Hepatocyte (in vitro differentiated cells): ENCODE measurements at places on chromosomes 7 and 10.
A peak's percentile ranks its signal among the peaks of the same experiment; 100 is the strongest.

DNA sequence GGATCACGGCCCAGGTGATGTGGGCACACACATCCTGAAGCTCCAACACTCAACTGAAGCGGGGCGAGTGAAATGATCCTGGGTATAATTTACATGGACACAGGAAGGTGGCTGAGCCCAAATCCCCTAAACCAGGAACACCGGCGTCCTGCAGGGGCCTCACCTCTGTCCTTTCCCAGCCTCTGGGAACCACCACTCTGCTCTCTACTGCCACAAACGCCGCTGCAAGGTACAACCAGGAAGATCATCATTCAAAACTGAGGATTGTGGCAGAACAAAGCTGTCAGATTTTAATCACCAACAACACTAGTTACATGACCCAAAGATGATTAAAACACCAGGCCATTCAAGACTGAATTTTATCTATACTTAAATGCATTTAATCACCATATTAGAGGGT is 104.0 kb downstream of the DIP2C start:
- no peak overlapping the region for H3K27ac ChIP-seq
- no peak overlapping the region for H3K4me3 ChIP-seq
- no peaks in the 10 kb centered on the region for H3K36me3 ChIP-seq
- H3K27me3 ChIP-seq = no peaks in the 10 kb centered on the region
- no peaks in the 10 kb centered on the region for H3K4me1 ChIP-seq
- DNase-seq = no peak

DNA sequence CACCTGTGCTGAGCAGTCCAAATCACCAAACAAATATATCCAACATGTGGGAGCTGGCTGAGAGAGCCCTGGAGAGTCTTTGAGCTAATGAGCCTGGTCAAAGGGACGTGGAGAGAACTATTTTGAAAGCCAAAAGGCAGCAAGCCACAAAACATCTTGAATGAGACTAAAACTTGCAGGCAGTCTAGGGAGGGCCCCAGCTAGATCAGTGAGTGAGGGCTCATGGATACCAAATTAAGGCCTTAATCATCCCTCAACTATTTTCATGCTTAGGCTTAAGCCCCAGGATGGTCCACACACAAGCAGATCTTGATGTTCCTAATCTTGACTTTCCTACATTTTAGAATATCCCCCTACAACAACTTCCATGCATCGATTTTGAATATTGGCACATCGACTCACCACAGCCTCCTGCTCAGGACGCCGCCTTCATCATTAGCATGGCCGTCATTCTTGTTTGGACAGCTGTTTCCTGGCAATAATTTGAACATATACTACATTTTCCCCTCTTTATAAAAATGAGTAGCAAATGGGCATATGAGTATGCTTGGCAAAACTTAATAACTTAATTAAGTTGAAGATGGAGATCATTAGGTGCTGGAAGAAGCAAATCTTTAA is 86.9 kb upstream of the ADAM12 start:
- no peak overlapping the region for H3K27ac ChIP-seq
- no peaks in the 10 kb centered on the region for H3K4me1 ChIP-seq
- no peaks in the 10 kb centered on the region for H3K36me3 ChIP-seq
- no peak for DNase-seq
- H3K27me3 ChIP-seq = no peaks in the 10 kb centered on the region
- no peak overlapping the region for H3K4me3 ChIP-seq

- no peak overlapping the region for H3K4me3 ChIP-seq
- no peak for DNase-seq
- H3K36me3 ChIP-seq = no peaks in the 10 kb centered on the region
- H3K4me1 ChIP-seq = no peaks in the 10 kb centered on the region
- no peaks in the 10 kb centered on the region for H3K27me3 ChIP-seq
These were observed 54.4 kb upstream of the SEC61G start for GRCh38 chr7:54813398-54813797.

DNA sequence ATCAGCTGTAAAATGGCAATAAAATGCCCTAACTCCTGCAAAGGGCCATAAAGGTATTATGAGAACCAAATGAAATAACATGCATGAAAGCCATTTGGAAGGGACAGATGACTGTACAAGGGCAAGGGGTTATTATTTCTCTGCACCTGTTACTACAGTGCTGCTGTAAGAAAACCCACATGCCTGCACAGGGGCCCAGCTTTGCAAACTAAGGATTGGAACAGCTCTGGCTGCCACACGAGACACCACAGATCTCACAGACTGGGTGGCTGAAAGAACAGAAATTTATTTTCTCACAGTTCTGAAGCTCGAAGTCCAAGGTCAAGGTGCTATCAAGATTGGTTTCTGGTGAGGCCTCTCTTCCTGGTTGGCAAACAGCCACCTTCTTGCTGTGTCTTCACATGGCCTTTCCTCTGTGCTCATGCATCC is 409.0 kb upstream of the NRP1 start:
- H3K27ac ChIP-seq = no peak overlapping the region
- no peaks in the 10 kb centered on the region for H3K4me1 ChIP-seq
- no peaks in the 10 kb centered on the region for H3K36me3 ChIP-seq
- peak; percentile 61 for DNase-seq

DNA sequence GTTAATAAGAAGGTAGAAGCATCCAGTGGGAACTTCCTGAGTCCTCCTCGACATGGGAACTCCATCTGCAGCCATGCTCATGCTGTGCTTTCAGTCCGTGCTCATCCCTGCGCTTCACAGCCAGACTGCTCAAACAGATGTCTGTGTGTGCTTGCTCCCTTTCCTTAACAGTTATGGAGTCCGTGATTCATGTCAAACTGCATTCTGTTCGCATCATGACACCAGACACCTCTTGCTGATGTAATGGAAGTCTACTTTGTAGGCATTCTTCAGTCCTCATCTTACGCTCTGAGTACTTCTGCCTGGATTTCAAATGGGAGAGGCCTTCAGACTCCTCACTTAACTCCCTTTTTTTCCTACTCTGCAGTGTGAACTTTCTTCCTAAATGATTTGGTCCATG is 304.9 kb downstream of the SUGCT start:
- no peak for DNase-seq
- H3K36me3 ChIP-seq = no peaks in the 10 kb centered on the region
- no peaks in the 10 kb centered on the region for H3K4me1 ChIP-seq
- H3K27ac ChIP-seq = no peak overlapping the region

GRCh38 chr7:104272767-104273384 is 55.5 kb upstream of the LHFPL3 start:
- peaks cover 3% of the 10 kb centered on the region for H3K27me3 ChIP-seq
- DNase-seq = peak; percentile 29
- H3K4me3 ChIP-seq = no peak overlapping the region
- no peak overlapping the region for H3K27ac ChIP-seq
- no peaks in the 10 kb centered on the region for H3K36me3 ChIP-seq

DNA sequence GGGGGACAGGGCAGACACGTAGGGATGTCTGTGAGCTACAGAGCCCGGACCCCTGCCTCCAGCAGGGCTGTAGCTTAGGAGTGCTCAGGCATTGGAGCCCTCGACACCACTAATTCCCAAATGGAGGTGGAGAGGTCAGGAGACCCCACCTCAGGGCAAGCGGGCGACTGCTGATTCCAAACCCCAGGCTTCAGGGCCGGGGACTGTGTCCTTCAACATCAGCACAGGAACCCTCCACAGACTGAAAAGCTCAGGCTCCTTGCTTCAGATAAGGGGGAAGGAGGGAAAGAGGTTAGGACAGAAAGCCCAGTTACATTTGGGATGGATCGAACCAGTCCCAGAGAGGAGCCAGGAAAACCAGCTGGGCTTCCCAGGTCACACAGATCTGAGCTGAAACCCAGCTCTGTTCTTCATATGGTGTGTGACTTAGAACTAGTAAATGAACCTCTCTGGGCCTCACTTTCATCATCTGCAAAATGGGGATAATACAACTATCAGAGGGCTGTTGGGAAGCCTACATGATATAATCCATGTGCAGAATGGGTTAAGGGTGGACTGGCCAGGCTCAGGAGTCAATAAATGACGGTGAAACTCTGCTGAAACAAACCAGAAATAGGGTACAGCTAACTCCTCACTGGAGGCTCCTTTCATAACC is 16.7 kb downstream of the POLL start:
- H3K4me1 ChIP-seq = peaks cover 6% of the 10 kb centered on the region
- H3K36me3 ChIP-seq = no peaks in the 10 kb centered on the region
- H3K27me3 ChIP-seq = peaks cover 36% of the 10 kb centered on the region
- H3K27ac ChIP-seq = no peak overlapping the region

DNA sequence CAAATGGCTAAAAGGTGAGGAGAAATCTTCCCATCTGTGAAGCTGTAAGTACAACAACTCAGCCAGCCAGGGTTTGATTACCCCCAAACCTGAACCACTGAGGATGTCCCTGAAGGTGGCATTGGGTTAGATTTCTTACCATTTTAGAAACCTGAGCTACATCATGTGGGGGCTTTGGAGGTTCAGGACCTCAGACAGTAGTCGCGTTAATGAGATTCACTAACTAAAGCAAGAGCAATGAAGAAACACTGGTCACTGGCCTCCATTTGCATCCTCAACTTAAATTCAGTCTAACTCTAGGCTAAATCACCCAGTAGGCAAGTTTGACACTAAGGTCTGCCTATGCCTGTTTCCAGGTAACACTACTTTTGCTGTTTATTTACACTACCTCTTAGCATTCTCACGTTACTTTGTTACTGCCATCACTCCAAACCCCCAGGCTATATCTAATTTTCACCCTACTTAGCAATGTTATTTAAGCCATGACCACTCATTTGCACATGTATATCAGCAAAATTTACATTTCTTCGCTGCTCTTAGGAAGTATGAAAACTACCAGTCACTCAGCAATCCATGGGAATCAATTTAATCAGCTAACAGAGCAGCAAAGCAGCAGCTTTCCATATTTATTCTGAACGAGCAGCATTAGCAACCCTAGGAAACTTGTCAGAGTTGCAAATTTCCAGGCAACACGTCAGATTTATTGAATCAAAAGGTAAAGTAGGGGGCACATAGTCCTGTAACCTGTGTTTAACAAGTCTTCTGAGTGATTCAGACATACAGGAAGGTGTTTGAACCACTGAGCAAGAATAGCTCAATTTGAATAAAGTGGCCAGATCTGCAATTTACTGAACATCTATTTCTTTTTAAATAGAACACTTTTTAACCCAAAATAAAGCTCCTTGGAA is 788.4 kb upstream of the SORCS1 start:
- no peaks in the 10 kb centered on the region for H3K36me3 ChIP-seq
- H3K27me3 ChIP-seq = no peaks in the 10 kb centered on the region
- H3K27ac ChIP-seq = no peak overlapping the region
- H3K4me3 ChIP-seq = no peak overlapping the region
- no peaks in the 10 kb centered on the region for H3K4me1 ChIP-seq
- DNase-seq = no peak

DNA sequence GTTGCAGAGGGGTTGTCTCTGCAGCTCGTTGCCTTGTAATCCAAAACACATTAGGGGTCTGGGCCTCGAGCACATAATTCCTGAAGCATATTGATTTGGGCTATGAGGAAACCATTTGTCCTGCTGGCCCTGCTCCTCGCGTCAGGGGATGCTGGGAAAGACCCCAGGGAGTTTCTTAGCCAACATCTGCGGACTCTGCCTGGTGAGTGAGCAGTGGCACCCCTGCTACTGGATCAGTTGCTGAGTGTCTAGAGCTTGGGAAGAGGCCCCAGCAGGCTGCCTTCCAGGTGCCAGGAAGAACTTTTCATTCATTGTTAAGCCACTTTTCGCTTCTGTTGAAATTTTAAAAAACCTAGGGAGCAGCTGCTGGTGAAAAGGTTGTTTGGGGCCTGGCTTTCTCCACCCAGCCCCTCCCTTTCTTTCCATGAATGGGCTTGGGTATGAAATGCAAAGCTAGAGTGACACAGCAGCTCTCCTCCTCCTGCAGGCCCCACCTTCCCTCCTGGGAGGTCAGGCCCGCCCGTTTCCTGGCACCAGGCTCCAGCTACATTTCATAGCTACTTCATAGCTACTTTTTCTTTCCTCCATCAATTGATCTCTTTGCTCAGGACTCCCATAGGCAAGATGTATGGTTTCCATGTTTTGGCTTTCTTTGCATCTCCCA is 26.8 kb downstream of the TACR2 start:
- peaks cover 13% of the 10 kb centered on the region for H3K4me1 ChIP-seq
- no peak overlapping the region for H3K27ac ChIP-seq
- H3K36me3 ChIP-seq = no peaks in the 10 kb centered on the region
- no peaks in the 10 kb centered on the region for H3K27me3 ChIP-seq

GRCh38 chr10:126126866-126127265 is 230.5 kb downstream of the FANK1 start:
- H3K4me1 ChIP-seq = no peaks in the 10 kb centered on the region
- no peaks in the 10 kb centered on the region for H3K36me3 ChIP-seq
- no peak overlapping the region for H3K4me3 ChIP-seq
- DNase-seq = no peak
- H3K27me3 ChIP-seq = no peaks in the 10 kb centered on the region
- H3K27ac ChIP-seq = no peak overlapping the region

DNA sequence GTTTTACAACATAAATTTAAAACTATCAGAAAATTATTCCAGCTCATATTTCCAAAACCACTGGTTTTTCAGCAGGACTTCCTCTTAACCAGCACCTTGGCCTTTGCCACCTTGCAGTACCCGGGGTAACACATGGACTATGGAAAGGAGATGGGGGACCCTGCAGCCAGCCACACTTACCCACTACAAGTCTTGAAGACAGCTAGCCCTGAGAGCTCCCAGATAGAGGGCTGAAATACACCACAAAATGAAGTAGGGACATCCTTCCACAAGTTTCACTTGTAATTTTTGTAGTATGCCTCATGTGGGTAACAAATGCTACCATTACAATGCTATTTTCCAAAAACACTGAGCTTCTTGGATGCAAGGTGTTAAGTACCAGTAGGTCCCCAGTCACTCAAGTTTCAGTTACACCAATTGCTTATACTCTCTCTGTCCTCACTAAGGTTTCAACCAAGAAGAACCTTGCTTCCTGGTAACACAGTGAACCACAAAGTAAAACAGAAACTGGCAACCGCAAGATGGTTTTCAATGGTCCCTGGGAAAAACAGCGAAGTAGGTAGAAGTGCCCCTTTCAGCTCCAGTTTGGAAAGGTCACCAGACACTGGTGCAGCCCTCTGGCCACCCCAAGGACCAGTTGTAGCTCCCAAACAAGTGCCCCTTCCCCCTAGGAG is 110.9 kb downstream of the SGMS1 start:
- no peak for DNase-seq
- H3K4me1 ChIP-seq = peaks cover 7% of the 10 kb centered on the region
- H3K36me3 ChIP-seq = no peaks in the 10 kb centered on the region
- peak overlapping the region; percentile 57 for H3K27ac ChIP-seq

GRCh38 chr10:126946746-126947145 is 41.5 kb downstream of the DOCK1 start:
- no peak for DNase-seq
- H3K4me3 ChIP-seq = no peak overlapping the region
- H3K4me1 ChIP-seq = no peaks in the 10 kb centered on the region
- H3K27ac ChIP-seq = no peak overlapping the region

DNA sequence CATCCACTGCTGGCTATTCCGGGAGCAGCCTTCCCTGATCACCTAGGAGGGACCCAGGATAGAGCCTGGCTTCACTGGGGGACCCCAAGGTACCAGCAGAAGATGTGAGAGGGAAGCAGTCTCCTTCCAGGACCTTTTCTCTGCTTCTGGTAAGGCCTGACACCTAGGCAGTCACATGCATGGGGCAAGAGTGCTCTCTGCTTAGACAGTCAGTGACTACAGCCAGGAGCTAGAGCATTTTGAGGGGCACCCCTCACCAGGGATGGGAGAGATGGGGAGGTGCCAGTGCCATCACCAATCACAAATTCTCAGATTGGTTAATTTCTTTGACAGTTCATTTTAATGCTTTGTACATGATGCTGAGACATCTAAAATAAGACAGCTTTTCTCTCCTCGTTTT is 13.9 kb upstream of the ADO start:
- no peak for DNase-seq
- no peaks in the 10 kb centered on the region for H3K27me3 ChIP-seq
- H3K36me3 ChIP-seq = no peaks in the 10 kb centered on the region
- H3K4me1 ChIP-seq = no peaks in the 10 kb centered on the region
- H3K4me3 ChIP-seq = no peak overlapping the region
